H9 (cell line): ENCODE measurements at places on chromosomes 1 and 21. TPM values are rescaled to one million over a fixed set of nuclear protein-coding genes. Genes with fewer than 3 reads are reported as not detected.
A peak's percentile ranks its signal among the peaks of the same experiment; 100 is the strongest.

The EFNA1 gene
- 1.4 and 1.9 TPM in 2 replicates for total RNA-seq

The GBP4 gene
- not detected in 2 replicates for total RNA-seq

The LRRC38 gene
- total RNA-seq, result 0.72 and 0.86 TPM in 2 replicates

The VSIG8 gene
- not detected in 2 replicates for total RNA-seq

The RBP7 gene
- 4.5 and 6.2 TPM in 2 replicates for total RNA-seq

The USP48 gene
- 84.8 and 86.2 TPM in 2 replicates for total RNA-seq

The RGS4 gene
- total RNA-seq, result not detected in 2 replicates

The PAX7 gene
- 0.09 and 0.15 TPM in 2 replicates for total RNA-seq

The IGSF9 gene
- total RNA-seq, result 11.3 and 12.3 TPM in 2 replicates

DNA sequence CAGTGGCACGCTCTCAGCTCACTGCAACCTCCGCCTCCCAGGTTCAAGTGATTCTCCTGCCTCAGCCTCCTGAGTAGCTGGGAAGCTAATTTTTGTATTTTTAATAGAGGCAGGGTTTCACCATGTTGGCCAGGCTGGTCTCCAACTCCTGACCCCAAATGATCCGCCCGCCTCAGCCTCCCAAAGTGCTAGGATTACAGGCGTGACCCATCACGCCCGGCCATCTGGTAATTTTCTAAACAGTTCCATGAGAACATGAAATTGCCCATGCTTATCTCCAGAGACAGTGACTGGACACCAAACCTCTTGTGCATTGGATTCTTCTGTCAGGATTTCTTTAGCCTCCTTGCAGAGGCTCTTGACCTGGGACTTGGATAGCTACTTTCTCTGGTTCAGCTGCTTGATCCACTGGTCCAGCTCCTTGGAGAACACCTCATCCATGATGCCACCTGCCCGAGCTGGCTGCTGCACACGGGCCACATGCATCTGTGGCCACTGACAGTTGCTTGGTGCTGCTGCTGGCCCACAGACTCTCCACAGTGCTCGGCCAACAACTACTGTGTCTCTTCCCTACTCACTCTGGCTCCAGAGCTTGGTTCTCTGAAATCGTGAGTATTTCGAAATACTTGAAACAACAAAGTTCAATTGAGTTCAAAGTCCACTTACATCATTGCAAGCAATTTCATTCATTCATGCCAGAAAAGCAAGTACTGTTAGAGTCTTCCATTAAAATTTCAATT lies 40.0 kb upstream of the CTPS1 start:
- no peaks in the 10 kb centered on the region for H3K27me3 ChIP-seq
- H3K4me1 ChIP-seq, result 0 out of 2 replicates have a peak, but pooled peaks cover under 1% of the 10 kb centered on the region
- no peak overlapping the region for H3K27ac ChIP-seq
- DNase-seq, result no peak

DNA sequence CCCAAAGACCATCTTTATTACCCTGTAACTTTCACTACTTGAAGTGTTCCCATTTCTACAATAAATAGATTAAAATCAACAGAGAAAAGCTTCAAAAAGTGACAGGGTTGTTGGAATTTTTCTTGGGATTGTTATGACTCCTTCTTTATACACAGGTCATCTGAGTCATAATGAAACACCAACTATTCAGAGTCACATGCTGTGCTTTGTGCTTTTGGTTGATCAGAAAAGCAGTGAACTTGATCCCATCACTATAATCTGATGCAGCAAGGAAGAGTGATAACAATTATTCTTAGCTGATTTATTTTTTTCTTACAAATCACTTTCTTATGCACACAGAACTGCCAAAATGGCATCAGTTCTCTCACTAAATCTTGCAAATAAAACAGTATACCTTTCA lies 422.9 kb downstream of the PTBP2 start:
- no peaks in the 10 kb centered on the region for H3K36me3 ChIP-seq
- H3K27me3 ChIP-seq, result no peaks in the 10 kb centered on the region
- no peak for DNase-seq

DNA sequence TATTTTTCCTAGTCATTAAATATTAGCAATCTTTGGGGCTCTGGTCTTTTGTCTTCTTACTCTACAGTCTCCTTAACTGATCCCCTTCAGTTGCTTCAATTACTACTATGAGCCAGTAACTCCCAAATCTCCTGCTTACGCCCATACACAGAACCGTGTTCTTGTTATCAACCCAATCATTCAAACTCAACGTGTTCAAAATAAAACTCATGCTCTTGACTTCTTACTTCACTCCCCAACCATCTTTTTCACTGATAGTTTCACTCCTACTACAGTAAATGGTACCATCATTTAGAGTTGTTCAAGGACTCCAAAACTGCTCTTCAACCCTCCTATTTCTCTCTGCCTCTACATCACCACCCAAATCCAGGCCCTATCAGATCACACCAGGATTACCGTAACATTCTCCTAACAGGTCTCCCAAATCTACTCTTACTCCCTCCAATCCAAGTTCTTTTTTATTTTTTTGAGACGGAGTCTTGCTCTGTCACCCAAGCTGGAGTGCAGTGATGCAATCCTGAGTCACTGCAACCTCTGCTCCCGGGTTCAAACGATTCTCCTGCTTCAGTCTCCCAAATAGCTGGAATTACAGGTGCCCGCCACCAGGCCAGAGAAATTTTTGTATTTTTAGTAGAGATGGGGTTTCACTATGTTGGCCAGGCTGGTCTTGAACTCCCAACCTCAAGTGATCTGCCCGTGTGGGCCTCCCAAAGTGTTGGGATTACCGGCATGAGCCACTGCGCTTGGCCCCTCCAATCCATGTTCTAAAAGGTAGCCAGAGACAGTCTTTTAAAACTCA lies 3.0 kb downstream of the YARS1 start:
- peak overlapping the region; percentile 87 for H3K4me3 ChIP-seq
- no peak overlapping the region for H3K27ac ChIP-seq
- peaks cover 47% of the 10 kb centered on the region for H3K36me3 ChIP-seq
- DNase-seq, result no peak

- H3K36me3 ChIP-seq, result no peaks in the 10 kb centered on the region; the same call in 2 of the 3 replicates
- no peaks in the 10 kb centered on the region for H3K4me1 ChIP-seq
- H3K27me3 ChIP-seq, result no peaks in the 10 kb centered on the region
- H3K27ac ChIP-seq, result no peak overlapping the region
- H3K4me3 ChIP-seq, result no peak overlapping the region
- DNase-seq, result no peak
These were observed 48.2 kb downstream of the SLX9 start for GRCh38 chr21:44987886-44988606.

- no peak overlapping the region for H3K4me3 ChIP-seq
- H3K4me1 ChIP-seq, result peaks cover 6% of the 10 kb centered on the region; the same call in 1 of the 2 replicates
- no peak for DNase-seq
- H3K27ac ChIP-seq, result peak overlapping the region; percentile 68
These were observed 81.9 kb upstream of the LBR start for GRCh38 chr1:225509770-225510169.

DNA sequence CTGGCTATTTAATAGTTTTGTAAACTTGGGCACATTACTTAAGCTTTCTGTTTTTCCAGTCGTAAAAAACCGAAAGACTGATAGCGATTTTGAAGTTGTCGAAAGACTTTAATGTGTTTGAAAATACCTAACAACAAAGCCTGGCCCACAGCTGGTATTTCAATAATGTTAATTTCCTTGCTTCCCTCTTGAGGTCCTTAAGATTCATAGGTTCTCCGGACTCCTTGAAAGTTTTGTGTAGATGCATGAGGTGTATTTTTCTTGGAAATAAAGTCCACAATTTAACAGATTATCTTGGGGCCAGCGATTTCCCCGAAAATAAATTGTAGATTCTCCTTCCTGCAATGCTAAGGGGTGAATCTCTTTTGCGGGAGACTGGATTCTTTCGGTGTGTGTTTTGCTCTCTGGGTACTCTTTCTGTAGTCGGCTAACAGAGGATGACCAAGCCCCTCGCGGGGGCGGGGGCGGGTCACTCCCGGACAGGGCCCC lies 735 bp upstream of the YTHDF2 start:
- H3K4me1 ChIP-seq, result no peaks in the 10 kb centered on the region; the same call in 1 of the 2 replicates
- peak overlapping the region; percentile 81 for H3K27ac ChIP-seq
- peak overlapping the region; percentile 97 for H3K4me3 ChIP-seq
- no peak for DNase-seq
- peaks cover 37% of the 10 kb centered on the region for H3K36me3 ChIP-seq
- H3K27me3 ChIP-seq, result no peaks in the 10 kb centered on the region

DNA sequence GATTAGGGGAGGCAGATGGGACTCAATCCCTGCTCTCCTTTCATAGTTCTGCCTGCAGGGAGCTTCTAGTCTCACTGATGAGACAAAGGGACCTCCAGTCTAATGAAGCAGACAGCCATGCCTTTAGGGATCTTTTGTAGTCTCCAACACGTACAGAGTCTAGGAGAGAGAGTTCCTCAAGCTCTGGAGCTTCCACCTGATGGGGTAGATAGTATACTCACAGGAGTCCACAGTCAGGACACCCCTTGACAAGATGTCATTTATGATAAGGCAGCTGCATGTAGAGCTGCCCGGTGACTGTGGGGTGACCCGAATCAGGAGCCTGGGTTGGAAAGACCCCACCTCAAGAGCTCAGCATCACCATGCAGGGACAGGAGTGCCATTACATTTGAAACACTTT lies 55.3 kb upstream of the CNTN2 start:
- H3K36me3 ChIP-seq, result peaks cover 3% of the 10 kb centered on the region; the same call in 2 of the 3 replicates
- H3K27me3 ChIP-seq, result no peaks in the 10 kb centered on the region
- DNase-seq, result no peak
- no peak overlapping the region for H3K4me3 ChIP-seq
- H3K4me1 ChIP-seq, result peaks cover 4% of the 10 kb centered on the region; the same call in 1 of the 2 replicates

DNA sequence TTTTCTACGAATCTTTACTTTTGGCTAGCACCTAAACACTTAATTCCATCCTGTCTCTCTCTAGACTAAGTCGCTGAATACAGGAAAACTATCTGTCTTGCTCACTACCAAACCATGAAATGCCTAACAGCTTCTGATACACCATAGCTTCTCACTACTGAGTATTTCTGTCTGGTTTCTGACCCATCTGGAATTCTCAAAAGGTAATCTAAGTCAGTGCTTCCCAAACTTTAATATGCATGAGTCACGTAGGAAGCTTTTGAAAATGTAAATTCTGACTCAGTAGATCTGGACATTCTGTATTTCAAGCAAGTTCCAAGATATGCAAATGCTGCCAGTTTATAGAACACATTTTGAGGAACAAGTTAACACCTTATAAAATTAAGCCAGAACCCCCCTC lies 9.2 kb upstream of the OVGP1 start:
- H3K4me1 ChIP-seq, result no peaks in the 10 kb centered on the region
- DNase-seq, result no peak
- no peaks in the 10 kb centered on the region for H3K27me3 ChIP-seq

DNA sequence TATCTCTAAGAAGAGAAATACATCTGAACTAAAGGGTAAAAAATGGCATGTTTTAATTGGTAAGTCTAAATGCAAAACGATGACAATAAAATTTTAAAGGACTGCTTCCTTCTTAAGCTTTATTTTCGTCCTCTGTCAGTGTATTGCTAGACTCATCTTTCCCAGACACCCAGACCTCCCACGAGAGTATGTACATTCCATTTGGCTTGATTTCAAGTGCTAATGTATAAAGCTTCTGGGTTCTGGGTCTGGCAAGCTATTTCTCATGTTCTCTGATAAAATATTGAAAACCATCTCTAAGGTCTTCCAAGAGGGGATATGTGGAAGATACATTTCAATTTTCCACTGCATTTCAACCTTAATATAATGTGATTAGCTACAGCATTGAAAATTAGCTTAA lies 24.6 kb upstream of the SLC2A1 start:
- H3K27me3 ChIP-seq, result no peaks in the 10 kb centered on the region
- peaks cover 10% of the 10 kb centered on the region; the same call in 1 of the 2 replicates for H3K4me1 ChIP-seq
- H3K4me3 ChIP-seq, result no peak overlapping the region
- H3K36me3 ChIP-seq, result peaks cover 28% of the 10 kb centered on the region
- H3K27ac ChIP-seq, result no peak overlapping the region
- no peak for DNase-seq

- H3K4me3 ChIP-seq, result no peak overlapping the region
- H3K27ac ChIP-seq, result no peak overlapping the region
- H3K36me3 ChIP-seq, result peaks cover 13% of the 10 kb centered on the region
- DNase-seq, result no peak
- no peaks in the 10 kb centered on the region for H3K4me1 ChIP-seq
- no peaks in the 10 kb centered on the region for H3K27me3 ChIP-seq
These were observed 144.2 kb downstream of the PTPRU start for GRCh38 chr1:29380532-29380931.

- H3K4me3 ChIP-seq, result no peak overlapping the region
- H3K36me3 ChIP-seq, result no peaks in the 10 kb centered on the region
- H3K27me3 ChIP-seq, result no peaks in the 10 kb centered on the region
- H3K4me1 ChIP-seq, result peaks cover 2% of the 10 kb centered on the region; the same call in 1 of the 2 replicates
- DNase-seq, result no peak
- H3K27ac ChIP-seq, result no peak overlapping the region
These were observed 188.5 kb downstream of the TGFBR3 start for GRCh38 chr1:91697416-91697815.

- no peak overlapping the region for H3K4me3 ChIP-seq
- H3K36me3 ChIP-seq, result no peaks in the 10 kb centered on the region
These were observed 47.5 kb upstream of the EEIG2 start for GRCh38 chr1:108512239-108513043.

DNA sequence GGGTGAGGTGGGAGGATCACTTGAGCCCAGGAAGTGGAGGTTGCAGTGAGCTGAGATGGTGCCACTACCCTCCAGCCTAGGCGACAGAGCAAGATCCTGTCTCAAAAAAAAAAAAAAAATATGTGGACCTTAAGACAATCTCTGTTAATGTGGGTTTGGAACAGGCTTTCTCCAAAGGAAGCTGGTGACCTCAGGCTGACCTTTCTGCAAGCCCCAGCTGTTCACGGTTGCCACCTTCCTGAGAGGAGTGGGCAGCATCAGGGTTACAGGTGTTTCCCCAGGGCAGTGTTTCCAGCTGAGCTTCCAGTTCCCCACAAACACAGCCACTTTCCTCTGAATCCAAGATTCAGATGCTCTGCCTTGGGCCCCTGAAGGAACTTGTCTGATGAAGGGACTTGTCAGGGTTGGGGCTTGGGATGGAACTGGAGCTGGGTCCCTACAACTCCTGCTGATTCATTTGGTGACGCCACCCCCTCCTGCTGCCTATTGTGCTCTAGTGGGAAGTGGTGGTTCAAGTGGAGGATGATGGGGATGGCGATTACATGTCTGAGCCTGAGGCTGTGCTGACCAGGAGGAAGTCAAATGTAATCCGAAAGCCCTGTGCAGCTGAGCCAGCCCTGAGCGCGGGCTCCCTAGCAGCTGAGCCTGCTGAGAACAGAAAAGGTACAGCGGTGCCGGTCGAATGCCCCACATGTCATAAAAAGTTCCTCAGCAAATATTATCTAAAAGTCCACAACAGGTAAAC lies 1.9 kb downstream of the ZBTB48 start:
- no peak for DNase-seq
- H3K36me3 ChIP-seq, result no peaks in the 10 kb centered on the region; the same call in 2 of the 3 replicates
- H3K4me1 ChIP-seq, result no peaks in the 10 kb centered on the region; the same call in 1 of the 2 replicates
- no peaks in the 10 kb centered on the region for H3K27me3 ChIP-seq
- H3K4me3 ChIP-seq, result peak overlapping the region; percentile 92; the same call in 1 of the 2 replicates
